ENCODE measurements at places on chromosomes 3 and 15. TPM values are rescaled to one million over a fixed set of nuclear protein-coding genes. Genes with fewer than 3 reads are reported as not detected.

The CSPG5 gene
- 0.44 TPM for total RNA-seq

The ITIH4 gene
- 45.3 TPM for total RNA-seq

The FOXB1 gene
- not detected for total RNA-seq

The NR2F2 gene
- total RNA-seq, result 23.0 TPM

The GPR62 gene
- not detected for total RNA-seq

The TP63 gene
- 2.4 TPM for total RNA-seq

The FOXL2NB gene
- not detected for total RNA-seq

The DET1 gene
- 7.2 TPM for total RNA-seq

The POLQ gene
- 1.4 TPM for total RNA-seq

The TNFSF10 gene
- 21.3 TPM for total RNA-seq

The VGLL3 gene
- total RNA-seq, result 22.2 TPM

The SLC2A2 gene
- total RNA-seq, result 123 TPM

The CCR1 gene
- 2.7 TPM for total RNA-seq

The GPR160 gene
- 96.2 TPM for total RNA-seq

The MYRIP gene
- 0.80 TPM for total RNA-seq

The MESP2 gene
- total RNA-seq, result 1.2 TPM

The CHL1 gene
- 0.20 TPM for total RNA-seq
